ENCODE measurements at places on chromosomes 13 and 19.

- no peak for DNase-seq
Measured at GRCh38 chr19:11159598-11160439, 4.2 kb upstream of the SPC24 start.

- DNase-seq = no peak
Measured at GRCh38 chr13:25725104-25725503, 326.7 kb downstream of the SHISA2 start.

DNA sequence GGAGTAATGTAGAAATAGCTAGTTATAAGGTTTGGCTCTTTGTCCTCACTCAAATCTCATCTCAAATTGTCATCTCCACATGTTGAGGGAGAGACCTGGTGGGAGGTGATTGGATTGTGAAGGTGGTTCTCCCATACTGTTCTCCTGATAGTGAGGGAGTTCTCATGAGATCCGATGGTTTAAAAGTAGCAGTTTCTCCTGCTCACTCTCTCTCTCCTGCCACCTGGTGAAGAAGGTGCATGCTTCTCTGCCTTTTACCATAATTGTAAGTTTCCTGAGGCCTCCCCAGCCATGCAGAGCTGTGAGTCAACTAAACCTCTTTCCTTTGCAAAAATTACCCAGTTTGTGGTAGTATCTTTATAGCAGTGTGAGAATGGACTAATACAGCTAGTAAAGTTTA is 849.4 kb downstream of the DACH1 start:
- DNase-seq = no peak

GRCh38 chr13:41289463-41289881 is 21.6 kb upstream of the NAA16 start:
- DNase-seq = no peak

DNA sequence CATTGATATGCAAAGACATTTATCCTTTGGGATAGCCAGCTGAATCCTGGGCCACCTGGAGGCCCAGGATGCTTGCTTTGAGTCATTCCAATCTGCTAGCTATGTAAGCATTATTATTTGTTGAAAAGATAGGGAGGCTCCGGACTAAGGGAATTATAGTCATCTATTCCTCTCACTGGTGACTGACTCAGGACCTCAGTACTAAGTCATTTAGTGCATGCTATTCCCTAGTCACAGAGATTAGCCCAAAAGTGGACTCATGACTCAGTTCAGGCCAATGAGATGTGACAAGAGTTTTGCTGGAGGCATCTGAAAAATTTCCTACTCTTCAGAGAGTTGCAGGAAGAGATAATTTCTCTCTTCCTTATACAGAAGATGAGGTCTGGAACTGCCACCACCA is 67.9 kb upstream of the ITM2B start:
- DNase-seq = no peak

DNA sequence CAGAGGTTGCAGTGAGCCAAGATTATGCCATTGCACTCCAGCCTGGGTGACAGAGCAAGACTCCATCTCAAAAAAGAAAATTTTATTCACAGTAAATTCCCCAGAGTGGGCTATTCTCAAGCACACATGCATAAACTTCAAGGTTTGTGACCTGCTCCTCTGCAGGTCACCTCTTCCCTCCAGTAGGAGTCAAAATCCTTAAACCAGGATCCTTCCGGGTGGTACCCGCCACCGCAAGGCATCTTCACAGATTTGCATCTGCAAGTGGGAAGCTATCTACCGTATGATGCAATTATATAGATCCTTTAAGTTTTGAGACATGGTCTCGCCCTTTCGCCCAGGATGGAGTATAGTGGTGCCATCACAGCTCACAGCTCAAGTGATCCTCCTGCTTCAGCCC is 3.0 kb upstream of the ECH1 start:
- DNase-seq = no peak

- DNase-seq = no peak
Measured at GRCh38 chr13:106473154-106473553, 62.3 kb downstream of the EFNB2 start.
